NB4 (cell line): ENCODE measurements at places on chromosomes 6 and 20.
A peak's percentile ranks its signal among the peaks of the same experiment; 100 is the strongest.

GRCh38 chr6:31573239-31574105 lies 1.4 kb downstream of the LTA start:
- no peak for DNase-seq

- DNase-seq: peak; percentile 56
Measured at GRCh38 chr20:48733296-48733790, 94.5 kb downstream of the PREX1 start.

- DNase-seq: no peak
Measured at GRCh38 chr6:158977382-158977781, 22.6 kb downstream of the RSPH3 start.

GRCh38 chr6:3960754-3961361 lies 111.7 kb downstream of the FAM50B start:
- DNase-seq: no peak

- no peak for DNase-seq
Measured at GRCh38 chr6:148943451-148943850, 196.6 kb downstream of the UST start.

GRCh38 chr6:113762641-113763040 lies 94.5 kb upstream of the MARCKS start:
- no peak for DNase-seq

DNA sequence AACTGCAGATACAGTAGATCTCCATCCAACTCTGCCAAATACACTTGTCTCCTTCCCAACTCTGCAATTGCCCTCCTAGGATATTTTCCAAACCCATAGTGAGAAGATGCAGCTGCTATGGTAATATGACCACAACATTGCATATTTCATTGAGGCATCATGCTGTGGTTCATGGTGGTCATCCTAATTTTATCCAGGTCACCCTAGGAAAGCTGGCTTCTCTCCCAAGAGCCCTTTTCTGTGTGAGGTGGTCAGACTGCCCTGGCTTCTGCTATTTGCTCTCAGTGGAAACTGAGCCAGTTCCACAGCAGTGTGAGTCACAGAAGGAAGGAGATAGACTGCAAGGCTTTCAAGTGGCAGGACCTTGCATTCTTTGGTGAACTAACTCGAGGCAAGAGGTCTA lies 5.5 kb downstream of the OGFRL1 start:
- DNase-seq: no peak

- peak; percentile 37 for DNase-seq
Measured at GRCh38 chr6:81075974-81076373, 676.5 kb downstream of the TENT5A start.

DNA sequence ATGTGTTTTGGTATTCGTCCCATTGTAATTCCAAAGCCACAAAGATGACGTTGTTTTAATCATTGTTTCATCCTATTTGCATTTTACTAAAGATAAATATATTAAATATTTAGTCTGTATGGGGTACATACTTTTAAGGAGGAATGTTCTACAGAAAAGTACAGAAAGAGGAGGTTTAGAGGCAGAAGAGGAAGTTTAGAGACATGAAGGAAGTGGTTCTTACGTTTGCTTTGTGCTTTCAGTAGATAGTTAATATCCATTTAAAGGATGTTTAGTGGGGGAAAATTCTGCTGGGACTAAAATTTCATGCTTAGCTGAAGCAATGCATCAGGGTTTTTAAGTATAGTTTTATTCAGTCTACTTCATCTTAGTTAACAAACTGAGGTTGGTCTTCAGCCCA lies 116.6 kb downstream of the CRYBG1 start:
- DNase-seq: peak; percentile 55

GRCh38 chr6:38176797-38177751 lies 357.5 kb downstream of the ZFAND3 start:
- no peak for DNase-seq

DNA sequence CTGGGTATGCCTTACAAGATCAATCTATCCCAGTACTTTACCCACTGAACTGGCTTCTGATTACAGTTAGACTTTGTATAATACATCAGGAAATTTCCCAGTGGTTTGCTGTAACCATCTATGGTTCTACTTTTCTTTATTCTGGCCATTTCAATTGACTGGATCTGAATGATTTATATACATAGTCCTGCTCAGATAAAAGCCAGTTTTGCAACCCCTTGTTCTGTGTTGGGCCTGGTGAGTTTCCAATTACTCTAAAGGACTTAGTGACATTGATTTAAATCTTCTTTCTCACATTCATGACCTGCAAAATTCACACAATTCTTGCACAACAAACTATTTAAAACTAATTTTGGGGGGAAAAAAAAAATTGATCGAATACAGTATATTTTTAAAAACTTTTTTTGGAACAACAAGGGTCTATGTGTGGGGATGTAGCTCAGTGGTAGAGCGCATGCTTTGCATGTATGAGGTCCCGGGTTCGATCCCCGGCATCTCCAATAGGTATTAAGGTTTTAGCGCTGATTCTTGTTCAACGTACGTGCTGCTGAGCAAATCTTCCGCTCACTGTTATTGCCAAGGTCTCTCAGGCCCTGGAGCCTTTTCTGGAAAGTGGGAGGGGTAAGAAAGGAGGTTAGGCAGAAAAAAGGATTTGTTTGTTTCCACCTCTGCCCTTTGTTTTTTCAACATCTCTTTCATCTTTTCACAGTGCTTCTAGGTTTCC lies 117.5 kb downstream of the GPX5 start:
- DNase-seq: peak; percentile 90

DNA sequence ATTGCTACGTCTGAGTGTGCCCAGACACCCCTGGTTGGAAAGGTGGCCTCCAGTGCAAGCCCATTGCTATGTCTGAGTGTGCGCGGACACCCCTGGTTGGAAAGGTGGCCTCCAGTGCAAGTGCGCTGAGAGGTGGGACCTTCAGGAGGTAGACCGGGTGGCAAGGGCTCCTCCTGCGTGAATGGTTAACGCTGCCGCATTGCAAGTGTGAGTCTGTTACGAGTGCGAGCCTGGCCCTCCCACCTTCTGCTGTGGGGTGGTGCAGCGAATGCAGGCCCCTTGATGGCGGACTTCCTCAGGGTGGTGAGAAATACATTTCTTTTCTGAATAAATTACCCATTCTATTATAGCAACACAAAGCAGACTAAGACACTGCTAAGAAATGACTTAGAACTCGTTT lies 208.8 kb downstream of the DLL1 start:
- DNase-seq: no peak

GRCh38 chr20:36663031-36663430 lies 17.0 kb upstream of the SLA2 start:
- peak; percentile 85 for DNase-seq

DNA sequence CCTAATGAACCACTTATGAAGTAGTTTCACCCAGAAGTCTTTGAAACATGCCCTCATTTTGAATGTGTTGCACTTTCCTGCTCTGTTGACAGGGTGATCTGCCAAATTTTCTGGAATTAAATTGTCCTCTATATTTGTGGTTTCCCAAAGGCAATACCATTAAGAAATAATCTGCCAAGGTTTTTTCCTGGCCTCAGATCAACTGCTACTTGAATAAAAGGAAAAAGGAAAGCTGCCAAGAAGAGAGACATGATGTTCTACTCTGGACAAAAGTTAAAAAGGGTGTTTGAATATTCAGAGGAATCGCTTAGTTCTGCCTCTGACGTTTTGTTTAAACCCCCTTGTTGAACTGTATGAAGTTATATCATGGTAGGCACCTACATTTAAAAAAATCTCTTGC lies 37.4 kb upstream of the ARMH2 start:
- DNase-seq: no peak

- no peak for DNase-seq
Measured at GRCh38 chr6:15877231-15877630, 214.4 kb upstream of the DTNBP1 start.

GRCh38 chr6:107244742-107245480 lies 129.6 kb upstream of the BEND3 start:
- no peak for DNase-seq

GRCh38 chr20:38601216-38602184 lies at the start of gene ARHGAP40:
Gene ARHGAP40, plus strand, starts transcription at chr20:38601809.
- peak; percentile 23 for DNase-seq

GRCh38 chr20:59051666-59052185 lies 9.1 kb upstream of the PRELID3B start:
- no peak for DNase-seq

DNA sequence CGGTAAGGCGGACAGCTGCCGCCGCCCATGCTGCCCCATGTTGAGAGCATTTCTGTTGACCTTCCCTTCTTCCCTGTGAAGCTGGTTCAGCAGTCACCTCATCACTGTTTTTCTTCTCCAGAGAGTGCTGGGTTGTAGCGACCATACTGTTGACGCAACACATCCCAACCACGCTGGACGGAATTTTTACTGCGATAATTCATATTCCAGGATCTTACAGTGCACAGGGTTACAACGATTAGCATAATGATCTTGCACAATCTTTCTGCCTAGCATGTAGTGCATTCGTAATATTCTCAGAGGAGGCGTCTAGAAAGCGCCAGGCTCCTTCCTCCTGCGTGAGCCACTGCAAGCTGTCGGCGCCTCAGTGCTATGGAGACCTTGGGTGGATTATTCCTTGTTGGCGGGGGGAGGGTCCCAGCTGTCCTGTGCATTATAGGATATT lies 137.0 kb downstream of the MTHFD1L start:
- DNase-seq: peak; percentile 22

DNA sequence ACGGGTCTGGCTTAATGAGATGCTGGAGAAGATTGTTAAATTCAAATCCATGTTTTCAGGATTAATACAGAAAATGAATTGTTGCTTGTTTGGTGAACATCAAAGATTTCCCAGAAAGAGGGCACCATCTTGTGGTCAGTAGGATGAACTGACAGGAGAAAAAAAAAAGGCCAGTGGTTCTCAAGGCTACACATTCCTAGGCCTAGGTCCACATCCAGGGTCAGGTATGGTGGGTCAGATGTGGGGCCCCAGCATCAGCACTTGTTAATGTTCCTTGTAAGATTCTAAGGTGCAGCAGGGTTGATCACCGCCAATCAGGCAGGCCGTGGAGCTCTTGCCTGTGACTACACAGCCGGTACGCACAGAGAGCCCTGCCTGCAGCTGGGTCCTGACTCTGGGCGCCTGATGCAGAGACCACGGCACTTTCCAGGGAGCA lies 34.0 kb upstream of the FOXO3 start:
- DNase-seq: peak; percentile 69

- DNase-seq: no peak
Measured at GRCh38 chr20:32909451-32909850, 50.7 kb downstream of the EFCAB8 start.

- no peak for DNase-seq
Measured at GRCh38 chr6:109076377-109076776, 18.3 kb downstream of the SESN1 start.

- DNase-seq: no peak
Measured at GRCh38 chr20:15992564-15992963, 580.7 kb downstream of the KIF16B start.

DNA sequence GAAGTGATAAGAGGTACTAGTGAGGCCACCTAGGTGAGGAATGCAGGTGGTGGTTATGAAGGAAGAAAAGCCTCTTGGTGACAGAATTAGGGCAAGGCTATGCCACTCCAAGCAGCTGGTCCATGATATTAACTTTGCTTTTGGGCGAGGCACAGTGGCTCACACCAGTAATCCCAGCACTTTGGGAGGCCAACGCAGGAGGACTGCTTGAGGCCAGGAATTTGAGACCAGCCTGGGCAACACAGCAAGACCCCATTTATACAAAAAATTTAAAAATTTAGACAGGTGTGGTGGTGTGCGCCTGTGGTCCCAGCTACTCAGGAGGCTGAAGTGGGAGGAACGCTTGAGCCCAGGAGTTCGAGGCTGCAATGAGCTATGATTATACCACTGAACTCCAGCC lies 56.1 kb downstream of the SERAC1 start:
- no peak for DNase-seq

DNA sequence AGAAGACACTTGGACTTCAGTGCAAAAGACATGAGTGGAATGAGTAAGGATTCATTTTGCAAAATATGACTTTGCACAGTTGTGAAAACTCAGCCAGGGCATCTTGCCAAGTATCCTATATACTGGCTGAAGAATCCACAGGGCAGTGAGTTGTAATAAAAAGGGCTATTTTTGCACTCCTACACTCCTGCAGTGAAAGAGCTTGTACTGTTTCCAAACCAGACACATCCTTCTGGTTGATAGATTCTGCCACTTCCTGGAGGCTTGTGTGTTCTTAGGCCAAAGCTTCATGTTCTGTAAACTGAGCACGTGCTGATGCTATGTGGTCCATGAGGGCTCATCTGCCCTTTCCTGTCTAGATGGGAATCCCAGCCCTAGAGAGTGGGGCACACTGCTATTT lies 34.9 kb downstream of the GMPR start:
- DNase-seq: no peak

- DNase-seq: no peak
Measured at GRCh38 chr20:50916257-50916656, 15.0 kb downstream of the ADNP start.

DNA sequence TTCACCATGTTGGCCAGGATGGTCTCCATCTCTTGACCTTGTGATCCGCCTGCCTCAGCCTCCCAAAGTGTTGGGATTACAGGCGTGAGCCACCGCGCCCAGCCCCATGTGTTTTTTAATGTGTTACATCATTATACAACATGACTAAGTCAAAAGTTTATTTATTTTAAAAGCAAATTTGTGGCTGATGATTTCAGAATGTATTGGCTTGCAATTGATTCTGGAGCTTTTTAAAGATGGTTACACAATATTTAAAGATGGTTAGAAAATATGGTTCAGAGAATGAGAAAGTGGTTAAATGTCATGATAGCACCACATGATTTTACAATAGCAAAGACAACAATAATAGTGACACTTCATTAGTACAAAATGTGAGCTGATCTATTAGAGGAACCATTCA lies 80.5 kb downstream of the SASH1 start:
- DNase-seq: no peak

GRCh38 chr6:94953867-94954631 lies 623.3 kb upstream of the MANEA start:
- no peak for DNase-seq

GRCh38 chr6:163741743-163742363 lies 327.3 kb downstream of the QKI start:
- no peak for DNase-seq

- no peak for DNase-seq
Measured at GRCh38 chr20:46430921-46431712, 24.7 kb upstream of the ELMO2 start.

DNA sequence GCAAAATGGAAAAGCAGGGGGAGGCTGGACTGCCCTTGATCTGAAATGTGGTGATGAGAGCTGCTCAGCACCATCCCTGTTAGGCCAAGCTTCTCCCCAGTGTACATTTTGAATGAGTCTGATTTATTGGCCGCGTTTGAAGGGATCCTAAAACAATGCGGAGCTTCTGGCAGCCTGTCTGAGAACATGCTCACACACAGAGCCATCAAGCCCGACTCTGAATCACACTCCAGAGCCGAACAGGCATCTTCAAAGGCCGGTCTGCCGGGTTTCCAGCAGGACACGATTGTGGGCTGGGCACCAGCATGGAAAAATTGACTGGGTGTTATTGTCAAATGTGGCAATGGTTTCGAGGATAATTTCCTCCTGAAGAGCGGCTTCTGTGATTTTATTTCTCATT lies 235.9 kb downstream of the TFAP2C start:
- no peak for DNase-seq

DNA sequence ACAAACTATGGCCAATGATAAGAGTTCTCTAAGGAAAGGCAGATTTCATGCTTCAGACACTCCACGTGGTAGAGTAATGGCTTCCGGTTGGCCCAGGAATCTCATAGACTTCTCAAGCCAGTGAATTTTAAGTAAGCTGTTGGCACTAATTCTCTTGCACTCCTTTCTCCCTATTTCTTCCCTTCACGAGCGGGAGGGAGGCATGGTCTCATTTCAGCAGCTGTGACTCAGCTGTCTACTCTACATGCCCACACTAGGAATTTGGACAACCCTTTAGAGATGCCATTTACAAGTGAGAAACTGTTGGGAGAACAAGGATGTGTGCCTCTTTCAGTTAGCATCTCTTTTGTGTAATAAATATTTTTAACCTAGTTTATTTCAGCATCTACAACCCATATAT lies 107.7 kb downstream of the PTPRK start:
- DNase-seq: no peak

GRCh38 chr6:44388135-44388487 lies 605 bp downstream of the CDC5L start:
- no peak for DNase-seq
